ENCODE measurements at places on chromosomes 12 and 14. TPM values are rescaled to one million over a fixed set of nuclear protein-coding genes. Genes with fewer than 3 reads are reported as not detected.
A peak's percentile ranks its signal among the peaks of the same experiment; 100 is the strongest.

The FOXA1 gene
- 29.0 TPM for total RNA-seq

DNA sequence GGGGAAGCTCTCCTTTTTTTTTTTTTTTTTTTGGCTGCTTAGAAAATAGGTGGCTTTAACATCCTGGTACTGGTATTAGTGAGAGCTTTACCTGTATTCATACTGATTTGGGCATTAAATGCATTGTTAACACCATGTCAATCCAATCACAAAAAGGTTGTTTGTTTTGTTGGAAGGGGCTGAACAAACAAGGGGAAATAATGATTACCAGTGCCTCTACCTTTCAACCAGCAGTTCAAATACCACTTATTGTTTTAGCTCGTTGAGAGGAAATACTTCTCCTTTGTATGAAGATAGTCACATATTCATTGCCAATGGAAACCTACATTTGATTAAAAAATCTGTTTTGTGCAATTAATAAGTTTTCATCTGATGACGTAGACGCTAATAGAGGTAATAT, 72.9 kb downstream of the MIPOL1 start:
- DNase-seq = no peak
- H3K36me3 ChIP-seq = no peaks in the 10 kb centered on the region

The TMPRSS12 gene
- not detected for total RNA-seq

- DNase-seq = no peak
- H3K4me1 ChIP-seq = no peaks in the 10 kb centered on the region
- no peaks in the 10 kb centered on the region for H3K27me3 ChIP-seq
- no peak overlapping the region for H3K4me3 ChIP-seq
- no peaks in the 10 kb centered on the region for H3K36me3 ChIP-seq
Measured at GRCh38 chr12:7542046-7542445, 38.5 kb upstream of the CD163 start.

GRCh38 chr14:24665440-24665991, 31.5 kb upstream of the GZMB start:
- no peaks in the 10 kb centered on the region for H3K36me3 ChIP-seq
- H3K27me3 ChIP-seq = no peaks in the 10 kb centered on the region
- no peak overlapping the region for H3K27ac ChIP-seq
- no peak overlapping the region for H3K4me3 ChIP-seq
- no peak for DNase-seq
- no peaks in the 10 kb centered on the region for H3K4me1 ChIP-seq

DNA sequence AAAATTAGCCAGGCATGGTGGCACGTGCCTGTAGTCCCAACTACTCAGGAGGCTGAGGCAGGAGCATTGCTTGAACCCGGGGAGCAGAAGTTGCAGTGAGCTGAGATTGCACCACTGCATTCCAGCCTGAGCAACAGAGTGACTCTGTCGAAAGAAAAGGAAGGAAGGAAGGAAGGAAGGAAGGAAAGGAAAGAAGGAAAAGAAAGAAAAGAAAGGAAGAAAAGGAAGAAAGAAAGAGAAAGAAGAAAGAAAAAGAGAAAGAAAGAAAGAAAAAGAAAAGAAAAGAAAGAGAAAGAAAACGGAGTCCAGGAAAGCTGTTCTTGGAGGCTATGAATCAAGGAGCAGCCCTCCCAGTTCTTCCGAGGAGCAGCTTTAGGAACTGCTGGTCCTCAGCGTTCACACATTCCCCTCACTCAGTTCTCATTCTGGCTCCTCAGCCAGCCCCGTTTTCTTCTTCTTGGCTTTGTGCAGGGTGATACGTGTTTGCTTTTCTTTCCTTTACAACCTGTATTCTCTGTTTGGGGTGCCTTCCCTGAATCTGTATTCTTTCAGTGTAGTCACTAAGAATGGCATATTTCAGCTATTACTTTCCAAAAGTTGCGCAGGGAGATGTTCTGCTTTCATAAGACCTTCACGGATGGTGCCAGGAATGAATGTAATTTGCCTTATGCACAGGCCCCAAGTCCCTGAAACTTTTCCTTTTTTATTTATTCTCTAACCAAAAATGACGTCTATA, 12.2 kb downstream of the FBXL14 start:
- no peaks in the 10 kb centered on the region for H3K27me3 ChIP-seq
- H3K27ac ChIP-seq = peak overlapping the region; percentile 18
- no peak for DNase-seq
- H3K36me3 ChIP-seq = peaks cover 7% of the 10 kb centered on the region
- H3K4me3 ChIP-seq = no peak overlapping the region

The HRK gene
- 0.26 TPM for total RNA-seq

DNA sequence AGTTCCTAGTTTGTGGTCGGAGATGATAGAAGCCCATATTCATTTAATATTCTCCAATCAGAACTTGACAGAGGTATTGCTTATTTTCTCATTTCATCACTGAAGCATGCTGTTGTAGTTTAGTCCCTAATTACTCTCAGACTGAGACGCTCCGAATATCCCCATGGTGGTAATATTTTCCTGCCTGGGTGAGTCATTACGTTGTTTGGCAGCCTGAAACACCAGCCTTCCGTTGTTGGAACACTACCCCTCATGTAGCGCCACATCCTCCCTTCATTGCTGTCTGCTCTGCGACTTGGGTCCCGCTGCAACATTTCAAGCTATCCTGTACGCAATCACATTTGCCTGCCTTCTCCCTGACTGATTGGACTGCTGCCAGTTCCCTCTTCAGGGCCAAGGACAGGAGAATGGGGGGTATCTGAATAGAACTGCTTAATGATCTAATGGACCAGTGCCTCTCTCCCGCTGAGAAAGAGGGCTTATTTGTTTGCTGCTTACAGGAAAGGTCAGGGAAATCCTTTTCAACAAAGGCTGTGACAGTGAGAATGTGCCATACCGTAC, 369.1 kb downstream of the NPAS3 start:
- no peaks in the 10 kb centered on the region for H3K4me1 ChIP-seq
- no peak for DNase-seq
- H3K36me3 ChIP-seq = no peaks in the 10 kb centered on the region
- H3K27me3 ChIP-seq = no peaks in the 10 kb centered on the region

Data from esophagus squamous epithelium (tissue), 5 donors.